ENCODE measurements at places on chromosomes 1 and 21.

GRCh38 chr1:6485168-6486101, 6.0 kb downstream of the PLEKHG5 start:
- no peak for DNase-seq

- DNase-seq = no peak
Observed at GRCh38 chr1:228507961-228508652, 20.9 kb downstream of the RNF187 start.

GRCh38 chr1:119811387-119811786, at the start of gene REG4:
REG4 (minus strand) TSS chr1:119811460; CDS start chr1:119808769, 2,691 bp downstream.
- DNase-seq = no peak

- DNase-seq = no peak
Observed at GRCh38 chr1:45265244-45265643, 58.8 kb upstream of the ZSWIM5 start.

DNA sequence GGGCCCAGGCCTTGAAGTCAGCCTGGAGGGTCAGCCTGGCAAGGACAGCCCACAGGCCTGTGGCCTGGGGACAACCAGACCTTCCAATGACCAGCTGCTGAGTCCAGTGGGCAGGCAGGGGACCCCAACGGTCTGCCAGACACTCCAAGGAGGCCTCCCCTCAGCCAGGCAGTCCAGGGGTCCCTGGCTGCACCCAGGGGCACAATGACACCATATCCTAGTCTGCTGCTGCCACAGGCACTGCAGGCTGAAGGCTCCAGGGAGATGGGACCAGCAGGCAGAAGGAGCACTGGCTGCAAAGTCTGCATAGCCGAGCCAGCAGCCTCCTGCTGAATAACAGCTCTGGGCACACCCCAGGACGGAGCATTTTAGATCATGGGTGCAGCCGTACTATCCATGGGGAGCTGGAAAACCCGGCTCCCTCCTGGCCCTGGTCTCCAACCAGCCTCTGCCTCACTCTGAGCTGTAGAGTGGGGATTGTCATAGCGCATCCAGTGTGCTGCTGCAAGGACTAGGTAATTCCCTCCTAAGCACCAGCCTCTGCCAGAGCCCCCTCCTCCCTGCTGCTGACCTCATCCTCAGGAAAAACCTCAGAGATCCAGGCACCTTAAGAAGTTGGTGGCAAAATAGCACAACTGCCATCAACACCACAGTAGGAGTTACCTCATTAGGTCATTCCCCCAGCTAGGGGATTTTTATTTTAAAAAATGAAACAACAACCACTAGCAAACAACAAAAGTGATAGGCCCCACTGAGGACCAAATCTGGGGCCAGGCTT, 4.8 kb upstream of the LAPTM5 start:
- DNase-seq = no peak

DNA sequence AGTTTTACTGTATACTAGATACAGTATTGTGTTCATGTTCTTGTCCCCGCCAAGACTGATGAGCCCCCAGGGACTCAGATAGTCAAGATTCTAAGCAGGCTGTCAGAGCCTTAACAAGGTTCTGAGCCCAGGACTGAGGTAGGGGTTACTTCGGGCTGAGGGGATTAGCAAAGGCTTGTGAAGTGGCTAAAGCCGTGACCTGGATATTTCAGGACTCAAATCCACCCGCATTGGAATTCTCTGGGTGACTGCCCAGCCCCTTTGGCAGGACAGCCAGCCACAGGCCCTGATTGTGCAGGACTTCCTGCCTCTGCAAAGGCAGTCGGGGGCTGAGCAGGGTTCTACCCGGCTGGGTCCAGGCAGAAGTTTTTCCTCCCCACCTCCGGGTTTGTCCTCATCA, at the start of gene PLA2G5:
TSS of gene PLA2G5 (plus strand) at position 321 of the 400 bp plus-strand sequence. CDS start 14,637 bp downstream, outside the sequence.
- no peak for DNase-seq

- DNase-seq = peak; percentile 74
Observed at GRCh38 chr1:179586107-179586823, 5.4 kb upstream of the TDRD5 start.

DNA sequence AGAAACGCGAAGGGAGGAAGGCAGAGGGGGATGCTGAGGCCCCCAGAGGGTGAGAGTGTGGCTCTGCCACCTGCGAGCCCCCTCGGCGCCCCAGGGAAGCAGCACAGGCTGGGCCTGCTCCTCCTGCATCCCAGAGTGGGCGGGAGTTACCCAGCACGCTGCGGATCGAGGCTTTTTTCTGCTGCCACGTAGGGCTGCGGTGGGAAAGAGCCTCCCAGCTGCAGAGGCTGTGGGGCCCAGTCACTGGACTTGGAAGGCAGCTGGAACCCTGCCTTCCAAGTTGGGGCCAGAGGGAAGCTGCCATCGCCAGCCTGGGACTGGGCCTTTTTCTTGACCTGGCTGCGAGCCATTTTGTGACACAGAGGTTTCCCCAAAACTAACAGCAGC, 2.3 kb upstream of the GRIK3 start:
- peak; percentile 52 for DNase-seq

DNA sequence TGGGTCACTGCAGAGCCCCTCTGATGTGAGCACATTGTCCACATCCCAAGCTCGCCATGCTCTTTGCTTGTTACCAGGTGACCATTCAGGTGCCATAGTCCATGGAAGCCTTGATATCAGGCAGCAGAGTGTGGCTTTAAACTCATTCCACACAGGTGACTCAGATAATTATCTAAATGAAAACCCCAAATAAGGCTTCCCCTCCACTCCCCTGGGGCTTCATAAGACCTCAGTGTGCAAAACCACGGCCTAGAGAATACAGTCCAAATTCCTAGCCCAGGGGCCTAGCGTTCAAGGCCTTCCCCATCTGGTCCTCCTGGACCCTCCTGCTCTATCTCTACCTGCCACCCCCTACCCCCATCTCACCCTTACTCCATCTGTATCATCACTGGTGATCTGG, 97.1 kb downstream of the ARHGEF10L start:
- no peak for DNase-seq

GRCh38 chr1:178470411-178470960, 26.3 kb downstream of the CLEC20A start:
- no peak for DNase-seq

GRCh38 chr1:36306210-36306901, at the start of gene SH3D21:
SH3D21 (plus strand) TSS chr1:36306368; CDS start chr1:36306421, 53 bp downstream.
- DNase-seq = peak; percentile 33

GRCh38 chr1:109225308-109225707, 11.6 kb downstream of the SARS1 start:
- no peak for DNase-seq

DNA sequence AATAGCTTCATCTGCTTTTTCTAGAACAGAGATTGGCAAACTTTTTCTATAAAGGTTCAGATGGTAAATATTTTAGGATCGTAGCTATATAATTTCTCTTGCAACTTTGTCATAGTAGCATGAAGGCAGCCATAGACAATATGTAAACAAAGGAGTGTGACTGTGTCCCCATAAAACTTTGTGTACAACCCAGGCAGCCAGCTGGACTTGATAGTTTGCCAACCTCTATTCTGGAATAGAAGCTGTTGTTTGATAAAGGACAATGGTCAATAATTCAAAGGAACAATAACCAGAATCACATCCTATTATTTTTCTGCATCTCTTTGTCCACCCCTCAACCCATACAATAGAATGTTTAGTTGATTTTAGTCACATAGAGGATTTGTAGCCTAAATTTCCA, 286.7 kb downstream of the LMX1A start:
- DNase-seq = peak; percentile 33

DNA sequence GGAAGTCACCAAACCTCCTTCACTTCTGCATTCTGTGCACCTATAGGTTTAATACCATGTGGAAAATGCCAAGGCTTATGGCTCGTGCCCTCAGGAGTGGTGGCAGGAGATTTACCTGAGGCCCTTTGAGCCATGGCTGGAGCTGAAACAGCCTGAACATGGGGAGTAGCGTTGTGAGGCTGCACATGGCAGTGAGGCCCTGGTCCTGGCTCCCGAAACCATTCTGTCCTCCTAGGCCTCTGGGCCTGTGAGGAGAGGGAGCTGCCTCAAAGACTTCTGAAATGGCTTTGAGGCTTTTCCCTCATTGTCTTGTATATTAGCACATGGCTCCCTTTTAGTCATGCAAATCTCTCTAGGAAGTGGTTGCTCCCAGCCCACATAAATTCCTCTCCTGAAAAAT, 20.6 kb downstream of the PTGFR start:
- DNase-seq = no peak

GRCh38 chr1:164560556-164560955, 1.6 kb downstream of the PBX1 start:
- DNase-seq = no peak

DNA sequence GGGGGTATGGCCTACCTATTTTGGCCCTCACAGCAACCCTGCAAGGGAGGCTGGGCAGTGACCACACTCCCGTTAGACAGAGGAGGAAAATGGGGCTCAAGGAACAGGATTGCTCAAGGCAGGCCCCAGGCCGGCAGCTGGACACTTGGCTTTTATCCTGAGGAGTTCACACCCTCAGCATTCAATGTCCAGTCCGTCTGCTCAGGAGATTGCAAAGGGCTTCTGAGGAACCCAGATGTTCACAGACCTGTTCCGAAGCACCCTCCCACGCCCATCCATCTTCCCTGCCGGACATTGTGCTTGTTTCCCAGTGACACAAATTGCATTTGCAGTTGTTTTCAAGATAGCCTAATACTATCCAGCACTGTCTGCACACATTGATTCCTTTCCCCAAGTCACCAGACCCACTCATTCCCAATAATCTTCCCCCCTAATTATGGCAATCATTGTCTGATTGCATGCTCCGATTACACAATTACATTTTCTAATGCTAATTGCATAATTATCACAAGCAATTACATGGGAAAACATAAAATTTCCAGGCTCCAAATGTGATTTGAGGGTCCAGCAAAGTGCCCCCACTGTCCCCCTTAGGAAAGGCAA, 4.3 kb upstream of the UBL4B start:
- no peak for DNase-seq

DNA sequence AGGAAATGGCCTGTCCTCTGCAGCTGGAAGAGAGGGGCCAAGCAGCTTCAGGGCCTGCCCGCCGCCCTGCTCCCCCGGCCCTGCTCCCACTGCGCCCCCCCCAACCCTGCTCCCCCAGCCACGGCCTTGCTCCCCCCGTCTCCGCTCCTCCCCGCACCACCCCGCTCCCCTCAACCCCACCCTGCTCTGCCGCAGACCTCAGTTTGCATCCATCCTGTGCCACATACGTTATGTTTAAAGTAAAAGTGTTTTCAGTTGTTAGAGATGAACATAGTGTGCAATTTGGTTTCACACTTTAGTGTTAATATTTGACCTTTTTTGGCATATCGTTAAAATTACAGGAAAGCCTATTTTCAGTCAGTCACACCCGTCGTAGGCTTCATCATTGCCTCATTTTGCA, 34.1 kb upstream of the DIP2A start:
- no peak for DNase-seq

GRCh38 chr1:64839261-64839660, 94.4 kb downstream of the RAVER2 start:
- no peak for DNase-seq

GRCh38 chr1:215458104-215458503, 109.0 kb upstream of the KCTD3 start:
- DNase-seq = no peak

DNA sequence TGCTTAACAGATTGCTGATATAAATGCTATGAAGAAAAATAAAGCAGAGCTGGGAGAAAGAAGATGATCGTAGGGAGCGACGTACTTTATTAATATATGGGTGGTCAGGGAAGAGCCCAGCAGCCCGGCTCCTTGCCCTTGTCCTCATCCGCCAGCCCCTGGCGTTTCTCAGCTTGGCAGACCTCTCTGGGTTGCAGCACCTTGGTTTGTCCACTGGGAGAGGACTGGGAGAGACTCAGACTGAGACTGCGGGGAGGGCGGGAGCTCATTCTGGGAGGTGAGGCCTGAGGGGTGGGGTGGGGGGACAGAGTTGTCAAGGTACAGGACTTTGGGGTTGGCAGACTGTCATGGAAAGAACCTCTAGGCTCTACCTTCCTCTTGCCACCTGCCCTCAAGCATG, 3.3 kb upstream of the S100A3 start:
- no peak for DNase-seq

DNA sequence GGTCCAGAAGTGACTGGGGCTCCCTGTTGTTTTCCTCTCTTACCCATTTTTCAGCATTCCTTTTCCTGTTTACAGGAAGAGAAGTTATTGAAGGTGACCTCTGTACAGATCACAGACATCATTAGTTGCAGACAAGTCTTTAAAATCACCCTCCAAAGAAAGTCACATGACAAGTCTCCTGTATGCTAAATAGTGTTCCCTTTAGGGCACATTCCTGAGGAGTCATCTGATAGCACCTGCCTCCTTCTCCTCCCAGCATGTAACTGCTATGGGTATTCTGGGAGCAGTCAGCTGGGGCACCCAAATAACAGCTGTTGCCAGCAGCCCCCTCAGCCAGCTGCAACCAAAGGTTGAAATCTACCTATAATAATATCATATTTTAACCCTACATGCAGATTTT, 200.6 kb downstream of the PTGER3 start:
- no peak for DNase-seq

- DNase-seq = no peak
Observed at GRCh38 chr1:248825136-248825535, 579 bp downstream of the SH3BP5L start.

GRCh38 chr1:36248250-36248894, 24.1 kb downstream of the THRAP3 start:
- DNase-seq = no peak

GRCh38 chr21:30271156-30271555, 11.6 kb downstream of the KRTAP24-1 start:
- DNase-seq = no peak

GRCh38 chr1:200043336-200043668, 15.8 kb downstream of the NR5A2 start:
- DNase-seq = no peak

- no peak for DNase-seq
Observed at GRCh38 chr1:230281556-230281955, 144.6 kb downstream of the PGBD5 start.

DNA sequence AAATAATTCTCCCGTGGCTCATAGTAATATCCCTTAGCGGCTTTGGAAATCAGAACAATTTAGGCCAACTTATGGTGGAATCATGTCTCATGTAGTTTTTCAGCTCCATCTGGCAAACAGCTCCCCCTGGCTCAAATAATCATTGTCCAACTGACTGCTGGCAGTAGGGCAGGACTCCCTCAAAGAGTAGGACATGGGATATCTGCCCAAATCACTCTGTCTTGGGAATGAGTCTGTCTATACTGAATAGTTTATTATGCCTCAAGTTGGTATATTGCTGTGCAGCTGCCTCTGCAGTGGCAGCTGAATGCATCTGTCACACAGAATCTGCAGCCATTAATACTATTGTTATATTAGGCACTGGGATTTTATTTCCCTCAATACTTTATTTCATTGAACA, 255.7 kb downstream of the COL11A1 start:
- no peak for DNase-seq

- no peak for DNase-seq
Observed at GRCh38 chr1:72062584-72062983, 219.8 kb downstream of the NEGR1 start.

DNA sequence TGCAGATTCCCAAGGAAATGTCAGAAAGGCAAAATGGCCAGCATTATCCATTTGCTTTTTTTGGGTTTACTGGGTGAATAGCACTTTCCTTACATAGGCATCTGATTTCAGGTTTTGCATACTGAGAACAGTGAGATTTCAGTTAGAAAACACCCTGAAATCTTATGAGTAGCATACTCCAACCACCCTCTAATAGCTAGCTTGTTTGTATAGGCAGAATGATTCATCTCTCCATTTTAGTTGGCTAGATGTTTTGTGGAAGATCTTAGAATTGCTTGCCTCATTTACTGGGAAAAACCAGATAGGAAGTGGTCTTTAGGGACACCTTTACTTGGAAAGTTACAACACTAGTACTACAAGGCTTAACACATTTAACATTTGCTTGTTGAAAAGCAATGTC, 10.4 kb downstream of the KYAT3 start:
- DNase-seq = no peak
